ENCODE measurements at places on chromosomes 1 and 21. TPM values are rescaled to one million over a fixed set of nuclear protein-coding genes. Genes with fewer than 3 reads are reported as not detected.

- no peak for DNase-seq
Observed at GRCh38 chr1:205933671-205934618, 9.3 kb downstream of the SLC26A9 start.

GRCh38 chr1:92881391-92881790 is 49.6 kb downstream of the RPL5 start:
- no peak for DNase-seq

GRCh38 chr1:50702395-50702794 is 257.7 kb downstream of the FAF1 start:
- no peak for DNase-seq

DNA sequence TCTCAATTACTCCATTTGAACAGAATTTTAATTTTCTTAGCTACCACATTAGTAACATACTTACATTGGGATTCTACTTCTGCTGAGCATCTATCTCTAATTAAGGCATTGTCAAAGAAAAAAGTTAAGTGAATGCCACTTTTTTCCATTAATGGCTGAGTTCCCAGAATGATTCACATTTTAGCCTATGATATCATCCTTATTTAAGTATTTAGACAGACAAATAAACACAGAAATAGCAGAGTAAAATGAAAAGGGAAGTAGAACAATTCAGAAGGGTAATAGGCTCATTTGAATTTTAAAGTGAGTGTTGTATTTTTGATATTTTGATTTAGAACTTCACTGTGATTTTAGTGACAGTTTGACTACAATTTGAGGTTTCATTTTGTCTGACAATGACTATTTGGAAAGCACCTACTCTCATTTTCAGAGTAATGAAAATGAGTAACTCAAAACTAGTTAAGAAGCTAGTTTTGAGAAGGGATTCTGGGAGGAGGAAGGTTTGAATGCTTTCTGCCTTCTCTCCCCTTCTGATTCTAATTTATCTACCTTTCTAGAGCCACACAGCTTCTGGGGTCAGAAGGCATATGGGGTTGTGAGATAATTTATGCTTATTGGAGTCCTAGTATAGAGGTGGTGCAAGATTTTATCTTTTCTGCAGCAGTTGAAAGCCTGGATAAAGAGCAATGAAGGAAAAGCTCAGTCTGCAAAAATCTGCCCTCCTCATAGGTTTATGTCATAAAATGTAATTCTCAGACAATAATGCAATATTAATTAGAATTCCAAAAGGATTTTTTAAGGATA is 15.5 kb downstream of the LYPLAL1 start:
- no peak for DNase-seq

HAPLN2 gene
- total RNA-seq, result 0.86 TPM

MPZL1 gene
- total RNA-seq, result 17.7 TPM

All from psoas muscle (tissue), 8 donors.